Mesothelial cell of epicardium (in vitro differentiated cells): ENCODE measurements at places on chromosomes 13 and 19. TPM values are rescaled to one million over a fixed set of nuclear protein-coding genes. Genes with fewer than 3 reads are reported as not detected.

The B3GLCT gene
- total RNA-seq: 26.0 to 28.8 TPM (median 27.2 TPM) in 3 replicates

GRCh38 chr19:30390356-30390988 is 18.3 kb downstream of the ZNF536 start:
- no peak for DNase-seq

DNA sequence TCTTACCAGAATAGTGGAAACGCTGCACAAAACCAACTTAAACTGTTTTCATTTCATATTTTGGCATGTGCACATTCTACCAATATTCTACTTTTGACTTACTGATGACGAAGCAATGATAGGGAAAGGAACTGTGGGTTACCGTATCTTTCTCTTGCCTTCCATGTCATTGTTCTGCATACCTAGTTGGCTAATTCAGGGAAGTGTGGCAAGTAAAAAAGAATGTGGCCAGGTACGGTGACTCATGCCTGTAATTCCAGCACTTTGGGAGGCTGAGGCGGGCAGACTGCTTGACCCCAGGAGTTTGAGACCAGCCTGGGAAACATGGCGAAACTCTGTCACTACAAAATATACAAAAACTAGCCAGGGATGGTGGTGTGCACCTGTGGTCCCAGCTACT is 108.2 kb downstream of the SIPA1L3 start:
- no peak for DNase-seq

GRCh38 chr13:73910733-73911132 is 223.5 kb downstream of the KLF12 start:
- no peak for DNase-seq

The CD37 gene
- total RNA-seq: not detected in 3 replicates

DNA sequence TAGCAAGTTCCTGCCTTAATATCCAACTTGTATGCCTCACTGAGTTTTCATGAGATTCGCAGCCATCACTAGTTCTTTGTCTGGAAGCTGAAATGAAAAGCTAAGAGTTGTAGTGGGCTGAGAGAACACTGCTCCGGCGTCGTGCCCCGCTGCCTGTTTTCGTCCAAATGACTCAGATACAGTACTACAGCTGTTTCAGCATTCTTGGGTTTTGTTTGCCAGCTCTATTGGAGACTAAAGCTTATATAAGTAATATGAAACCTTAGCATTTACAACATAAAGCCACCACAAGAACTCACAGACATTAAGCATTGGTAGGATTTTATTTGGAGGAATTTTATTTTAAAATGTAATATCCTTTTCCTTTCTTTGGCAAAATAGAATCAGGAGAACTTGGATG is 299.7 kb downstream of the DLEU7 start:
- DNase-seq: no peak

- no peak for DNase-seq
Observed at GRCh38 chr13:71798707-71799106, 68.3 kb downstream of the DACH1 start.

DNA sequence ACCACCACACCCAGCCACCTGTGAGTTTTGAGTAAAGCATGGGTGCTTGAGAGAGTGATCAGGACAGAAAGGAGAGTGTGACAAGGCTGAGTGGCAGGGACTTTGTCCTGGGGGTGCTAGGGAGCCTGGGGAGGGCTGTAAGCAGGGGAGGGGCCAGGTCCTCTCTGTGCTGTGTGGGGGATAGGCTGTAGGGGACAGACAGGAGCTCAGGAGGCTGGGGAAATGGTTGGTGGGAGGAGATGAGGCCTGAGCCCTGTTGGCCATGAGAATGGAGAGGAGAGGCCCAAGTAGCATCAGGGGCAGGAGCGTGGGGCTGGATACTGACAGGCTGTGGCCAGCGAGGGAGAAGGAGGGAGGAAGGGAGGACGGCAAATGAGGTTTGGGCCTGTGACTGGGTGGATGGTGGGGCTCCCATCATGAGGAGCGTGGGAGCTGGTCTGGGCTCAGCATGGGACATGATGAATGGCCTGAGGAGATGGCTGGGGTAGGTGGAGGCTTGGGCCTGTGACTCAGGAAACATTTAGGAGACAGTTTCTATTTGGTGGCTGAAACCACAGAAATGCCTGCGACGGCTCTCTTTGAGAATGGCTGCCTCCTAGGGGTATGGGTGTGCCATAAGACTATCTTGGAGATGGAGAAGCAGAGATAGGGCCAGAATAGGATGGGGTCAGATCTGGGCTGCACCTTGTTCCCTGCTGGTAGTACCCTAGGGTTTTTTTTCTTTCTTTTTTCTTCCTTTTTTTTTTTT is 25.0 kb downstream of the GRIN2D start:
- no peak for DNase-seq

- DNase-seq: no peak
Observed at GRCh38 chr13:110109140-110109783, 197.7 kb downstream of the COL4A1 start.

GRCh38 chr13:19882231-19882630 is 18.8 kb upstream of the ZMYM5 start:
- no peak for DNase-seq

DNA sequence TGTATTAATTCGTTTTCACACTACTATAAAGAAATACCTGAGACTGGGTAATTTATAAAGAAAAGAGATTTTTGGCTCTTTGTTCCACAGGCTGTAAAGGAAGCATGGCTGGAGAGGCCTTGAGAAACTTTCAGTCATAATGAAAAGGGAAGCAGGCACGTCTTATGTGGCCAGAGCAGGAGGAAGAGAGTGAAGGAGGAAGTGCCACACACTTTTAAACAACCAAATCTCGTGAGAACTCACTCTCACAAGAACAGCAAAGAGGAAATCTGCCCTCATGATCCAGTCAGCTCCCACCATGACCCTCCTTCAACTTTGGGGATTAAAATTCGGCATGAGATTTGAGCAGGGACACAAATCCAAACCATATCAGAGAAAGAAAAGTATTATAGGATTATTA is 1255.9 kb upstream of the MIR17HG start:
- DNase-seq: no peak

The CYP4F3 gene
- not detected in 3 replicates for total RNA-seq

- no peak for DNase-seq
Observed at GRCh38 chr13:42401376-42401775, 129.4 kb downstream of the AKAP11 start.

The PRTN3 gene
- 0.23 TPM in 1 of 3 replicates, not detected in the others for total RNA-seq

DNA sequence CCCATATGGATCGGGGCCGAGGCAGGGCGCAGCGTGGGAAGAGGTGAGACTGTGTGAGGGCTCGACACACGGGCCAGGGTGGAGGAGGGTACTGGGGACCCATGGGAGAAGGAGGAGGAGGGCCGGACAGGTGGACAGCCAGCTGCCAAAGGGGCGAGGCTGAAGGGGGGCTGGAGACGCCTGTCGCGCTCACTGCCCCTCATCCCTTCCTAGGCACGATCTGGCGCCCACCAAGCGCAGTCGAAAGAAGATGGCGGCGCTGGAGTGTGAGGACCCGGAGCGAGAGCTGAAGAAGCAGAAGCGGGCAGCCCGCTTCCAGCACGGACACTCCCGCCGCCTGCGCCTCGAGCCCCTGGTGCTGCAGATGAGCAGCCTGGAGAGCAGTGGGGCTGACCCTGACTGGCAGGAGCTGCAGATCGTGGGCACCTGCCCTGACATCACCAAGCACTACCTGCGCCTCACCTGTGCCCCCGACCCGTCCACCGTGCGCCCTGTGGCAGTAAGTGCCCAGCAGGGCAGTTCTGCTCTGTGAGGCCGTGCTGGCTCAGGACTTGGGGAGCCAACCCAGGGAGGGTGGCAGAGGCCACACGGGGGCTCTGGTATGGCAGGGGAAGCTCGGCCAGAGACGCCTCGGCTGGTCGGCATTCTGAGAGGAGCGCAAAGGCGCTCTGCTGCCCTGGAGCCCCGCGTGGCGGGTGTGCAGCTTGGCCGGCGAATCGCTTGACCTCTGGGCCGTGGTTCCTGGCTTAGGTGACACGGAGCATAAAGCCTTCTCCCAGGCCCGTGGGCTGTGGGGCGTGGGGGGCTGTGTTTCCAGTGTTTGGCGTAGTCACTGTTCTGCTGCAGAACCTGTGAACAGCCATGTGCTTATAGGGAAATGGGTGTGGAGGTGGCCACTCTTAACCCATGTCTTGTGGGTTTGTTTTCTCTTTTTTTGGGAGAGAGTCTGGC is 6.9 kb downstream of the LENG9 start:
- no peak for DNase-seq

The TEX101 gene
- total RNA-seq: not detected in 3 replicates

The C3 gene
- total RNA-seq: 23.1 to 35.3 TPM (median 24.5 TPM) in 3 replicates

DNA sequence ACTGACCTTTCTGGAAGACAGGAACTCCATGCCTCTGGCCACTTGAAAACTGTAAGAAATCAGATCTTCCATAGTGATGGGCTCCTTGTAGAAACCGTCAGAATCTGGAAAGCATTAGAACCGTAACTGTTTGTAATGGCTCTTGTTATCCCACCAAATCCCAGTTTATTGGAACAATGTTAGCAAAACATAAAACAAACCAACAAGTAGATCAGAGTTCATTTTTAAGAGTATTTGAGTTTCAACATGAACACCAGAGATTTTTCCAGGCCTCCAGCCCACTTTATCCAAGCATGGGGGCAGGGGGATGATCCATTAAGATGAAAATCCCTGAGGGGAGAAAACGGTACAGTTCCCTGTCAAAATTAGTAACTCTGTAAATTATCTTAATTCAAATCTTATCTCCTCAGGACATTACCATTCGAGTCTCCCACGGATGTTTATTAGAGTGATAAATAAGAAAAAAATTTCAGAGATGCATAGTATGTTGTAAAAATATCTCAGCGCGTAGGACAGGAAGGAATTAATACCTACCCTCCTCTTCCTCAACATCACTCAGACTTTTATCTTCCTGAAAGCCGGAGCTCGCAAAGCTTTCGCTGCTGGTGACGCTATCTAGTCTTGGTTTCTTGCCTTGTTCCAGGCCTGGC is 172.5 kb downstream of the FLT1 start:
- DNase-seq: no peak

DNA sequence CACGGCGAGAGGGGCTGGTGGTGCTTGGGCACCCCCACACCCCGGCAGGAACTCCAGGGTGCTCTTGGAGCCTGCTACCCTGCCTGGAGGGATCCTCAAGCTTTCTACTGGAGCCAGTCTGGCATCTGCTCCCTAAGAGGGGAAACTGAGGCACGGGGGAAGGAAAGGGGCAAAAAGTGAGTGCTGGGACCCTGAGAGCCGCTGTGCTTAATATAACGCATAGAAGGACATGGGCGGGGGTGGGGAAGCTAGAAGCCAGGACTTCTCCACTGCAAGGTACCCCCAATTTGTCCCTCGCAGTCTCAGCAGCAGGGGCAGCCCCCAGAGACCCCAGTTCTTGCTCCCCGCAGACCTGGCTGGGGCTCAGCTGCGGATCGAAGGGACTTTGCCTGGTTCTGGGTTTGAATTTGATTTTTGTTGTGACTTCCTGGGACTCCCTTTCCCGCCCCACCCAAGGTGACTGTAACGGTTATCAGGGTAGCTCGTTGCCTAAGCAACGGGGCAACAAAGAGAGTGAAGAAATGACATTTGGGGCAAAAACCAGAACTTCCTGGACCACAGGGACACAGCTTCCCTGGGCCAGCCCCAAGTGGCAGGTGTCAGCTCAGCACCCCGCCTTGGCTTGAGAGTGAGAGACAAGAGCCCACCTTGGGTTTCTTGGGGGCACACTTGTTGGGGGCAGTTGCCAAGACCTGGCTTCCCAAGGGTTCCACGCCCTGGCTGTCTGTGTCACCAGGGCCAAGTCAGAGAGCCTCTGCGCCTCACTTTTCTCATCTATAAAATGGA is 638 bp downstream of the ADGRE5 start:
- no peak for DNase-seq

The DHDH gene
- 2.3 to 3.5 TPM (median 3.2 TPM) in 3 replicates for total RNA-seq

The SLC25A41 gene
- 1.2 to 1.8 TPM (median 1.6 TPM) in 3 replicates for total RNA-seq
